CD4-positive, alpha-beta T cell treated with Interleukin-2 at 100 ng/mL for 4 hours (primary cell): ENCODE measurements at places on chromosomes 6 and 20.

GRCh38 chr6:45721665-45722064, 294.0 kb downstream of the CLIC5 start:
- no peak for DNase-seq

DNA sequence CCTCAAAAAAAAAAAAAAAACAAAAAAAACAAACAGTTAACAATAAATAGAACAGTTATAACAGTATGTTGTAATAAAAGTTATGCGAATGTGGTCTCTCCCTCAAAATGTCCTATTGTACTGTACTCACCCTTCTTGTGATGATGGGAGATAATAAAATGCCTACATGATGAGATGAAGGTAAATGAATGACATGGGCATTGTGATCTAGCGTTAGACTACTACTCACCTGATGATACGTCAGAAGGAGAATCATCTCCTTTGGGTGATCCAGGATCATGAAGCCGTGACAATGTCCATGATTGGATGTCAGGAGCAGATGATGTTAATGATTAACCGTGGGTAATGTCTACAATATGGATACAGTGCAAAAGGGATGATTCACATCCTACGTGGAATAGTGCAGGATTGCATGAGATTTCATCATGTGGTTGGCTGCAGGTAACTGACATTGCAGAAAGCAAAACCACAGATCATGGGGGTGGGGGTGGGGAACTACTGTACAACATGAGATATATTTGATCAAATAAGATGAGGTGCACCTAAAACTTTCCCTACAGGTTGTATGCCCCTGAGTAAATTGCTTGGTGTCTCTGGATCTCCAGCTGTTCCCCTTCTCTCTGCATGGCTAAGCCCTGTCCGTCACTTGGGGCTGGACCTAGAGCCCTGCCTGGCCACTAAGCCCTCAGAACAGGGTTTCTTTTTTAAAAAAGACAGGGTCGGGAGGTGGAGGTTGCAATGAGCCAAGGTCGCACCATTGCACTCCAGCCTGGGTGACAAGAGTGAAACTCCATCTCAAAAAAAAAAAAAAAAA, 6.2 kb upstream of the RBCK1 start:
- DNase-seq: no peak

- DNase-seq: no peak
Observed at GRCh38 chr20:57480444-57481160, 44.3 kb downstream of the CTCFL start.

DNA sequence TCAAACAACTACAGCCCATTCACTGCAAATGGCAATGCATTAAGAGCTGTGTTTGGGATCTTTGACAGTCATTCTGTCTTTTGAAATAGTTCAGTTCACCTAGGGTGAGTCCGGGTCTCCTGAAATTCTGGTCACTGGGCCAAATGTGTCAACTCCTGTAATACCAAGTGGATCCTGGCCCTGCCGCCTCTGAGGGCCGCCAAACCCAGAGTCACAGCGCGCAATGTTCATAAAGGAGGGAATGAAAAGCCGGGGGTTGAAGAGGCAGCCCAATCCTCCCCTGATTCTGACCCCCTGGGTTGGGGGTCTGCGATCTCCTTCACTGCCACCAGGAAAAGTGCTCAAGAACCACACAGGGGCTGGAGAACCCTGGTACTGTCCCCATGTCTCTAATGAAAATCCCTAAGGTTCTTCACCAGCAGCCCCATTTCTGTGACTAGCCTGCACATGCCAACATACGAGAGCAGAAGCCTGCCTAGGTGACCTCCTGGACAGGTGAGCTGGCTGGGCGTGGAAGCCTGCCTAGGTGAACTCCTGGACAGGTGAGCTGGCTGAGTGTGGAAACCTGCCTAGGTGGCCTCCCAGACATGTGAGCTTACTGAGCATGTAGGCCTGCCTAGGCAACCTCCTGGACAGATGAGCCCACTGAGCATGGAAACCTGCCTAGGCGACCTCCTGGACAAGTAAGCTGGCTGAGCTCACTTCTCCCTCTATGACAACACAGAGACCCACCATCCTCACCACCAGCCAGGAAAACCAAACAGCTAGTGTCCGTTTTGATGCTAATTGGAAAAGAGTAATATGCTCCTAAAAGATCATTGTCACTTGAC, 16.1 kb upstream of the APMAP start:
- no peak for DNase-seq

- DNase-seq: no peak
Observed at GRCh38 chr6:2791450-2791974, 26.3 kb downstream of the WRNIP1 start.

DNA sequence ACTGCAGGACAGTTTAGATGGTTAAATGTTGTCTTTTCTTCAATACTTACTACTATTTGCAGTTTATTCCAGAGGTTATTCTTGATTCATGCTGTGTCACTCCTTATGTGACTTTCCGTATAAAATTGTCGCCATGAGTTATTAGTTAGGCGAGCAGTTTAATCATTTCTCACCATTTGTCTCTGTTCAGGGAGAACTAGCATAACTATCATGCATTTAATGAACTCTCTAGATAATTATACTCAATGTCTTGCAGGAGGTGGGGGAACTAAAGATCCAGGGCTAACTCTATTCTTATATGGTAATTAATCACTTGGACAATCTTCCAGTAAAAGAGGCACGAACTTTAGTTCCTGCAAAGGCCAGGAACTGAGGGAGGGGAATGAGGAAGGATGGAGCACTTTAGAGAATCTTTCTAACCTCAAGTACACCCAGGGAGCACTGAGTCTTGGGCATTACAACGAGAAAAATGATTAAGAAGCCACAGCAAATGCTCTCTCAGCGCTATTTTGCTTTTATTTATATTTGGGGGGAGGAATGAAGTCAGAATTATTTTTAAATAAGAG, 58.3 kb downstream of the IYD start:
- DNase-seq: no peak

GRCh38 chr20:49446808-49447207, 35.7 kb downstream of the KCNB1 start:
- DNase-seq: no peak

DNA sequence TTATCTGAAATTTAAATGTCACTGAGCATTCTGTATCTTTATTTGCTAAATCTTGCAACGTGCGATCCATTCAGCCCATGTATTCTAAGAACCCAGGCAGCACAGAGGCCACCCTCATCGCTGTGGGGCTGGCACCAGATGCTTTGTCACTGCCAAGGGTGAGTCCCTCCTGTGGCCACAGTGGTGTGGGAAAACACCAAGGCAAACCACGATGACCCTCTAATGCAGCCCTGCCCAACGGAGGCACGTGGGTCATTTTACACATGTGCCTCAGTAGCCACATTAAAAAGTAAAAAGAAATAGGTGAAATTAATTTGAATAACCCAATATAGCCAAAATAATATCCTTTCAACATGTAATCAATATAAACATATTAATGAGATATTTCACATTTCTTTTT, 221.7 kb downstream of the UNC5CL start:
- no peak for DNase-seq

DNA sequence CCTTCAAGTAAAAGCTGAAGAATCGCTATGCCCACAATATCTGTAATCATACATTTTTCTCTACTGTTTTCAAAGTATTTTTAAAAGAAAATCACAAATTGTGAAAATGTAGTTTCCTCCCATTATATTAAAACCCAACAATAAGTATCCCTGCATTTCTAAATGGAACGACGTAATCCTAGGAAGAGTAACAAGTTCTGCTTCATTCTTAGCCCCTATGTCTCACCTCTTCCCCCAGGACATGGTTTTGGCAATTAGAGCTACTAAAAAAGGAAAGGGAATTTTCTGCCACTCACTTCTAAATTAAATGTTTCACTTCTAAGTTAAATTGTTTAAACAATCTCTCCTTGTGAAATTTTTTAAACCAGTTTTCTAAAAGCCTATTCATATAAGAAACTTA, 47.4 kb downstream of the TBPL1 start:
- DNase-seq: no peak

DNA sequence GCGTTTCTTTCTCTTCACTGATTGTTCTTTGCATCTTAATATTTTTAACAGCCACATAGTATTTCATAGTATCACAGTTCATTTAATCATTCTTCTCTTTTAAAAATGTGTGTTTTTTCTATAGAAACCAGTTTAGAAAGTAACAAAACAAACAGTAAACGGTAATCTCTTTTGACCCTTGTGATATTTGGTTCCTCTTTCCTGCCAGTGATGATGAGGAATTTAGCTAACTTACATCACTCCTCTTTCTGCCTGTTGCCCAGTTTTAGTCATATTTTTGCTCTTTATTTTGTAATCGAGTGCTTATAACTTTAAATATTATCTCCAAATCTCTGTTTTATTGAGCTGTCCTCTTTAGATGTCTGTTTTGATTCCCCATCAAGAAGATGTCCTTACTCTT, 38.1 kb upstream of the ZBTB24 start:
- no peak for DNase-seq

- peak; percentile 39 for DNase-seq
Observed at GRCh38 chr6:36979347-36979742, 6.7 kb downstream of the MTCH1 start.

- no peak for DNase-seq
Observed at GRCh38 chr20:50305636-50306477, 115.2 kb downstream of the CEBPB start.

DNA sequence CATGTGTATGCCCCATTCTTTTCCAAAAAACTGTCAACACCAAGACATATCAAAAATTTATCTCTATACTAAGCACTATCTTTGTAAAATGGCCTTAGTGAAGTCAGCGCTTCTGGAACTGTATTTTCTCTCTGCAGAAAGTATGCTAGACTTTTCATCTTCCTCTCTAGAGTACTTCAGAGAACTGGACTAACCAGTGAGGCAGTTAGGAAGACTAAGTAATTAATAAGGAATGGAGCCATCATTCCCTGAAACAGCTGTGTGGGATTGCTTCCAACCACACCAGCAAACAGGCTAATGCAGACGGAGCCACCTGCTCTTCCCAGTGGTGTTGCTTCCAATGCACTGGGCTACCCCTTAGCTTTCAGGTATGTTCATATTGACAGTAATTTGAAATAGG, 169.1 kb upstream of the FUT9 start:
- no peak for DNase-seq

DNA sequence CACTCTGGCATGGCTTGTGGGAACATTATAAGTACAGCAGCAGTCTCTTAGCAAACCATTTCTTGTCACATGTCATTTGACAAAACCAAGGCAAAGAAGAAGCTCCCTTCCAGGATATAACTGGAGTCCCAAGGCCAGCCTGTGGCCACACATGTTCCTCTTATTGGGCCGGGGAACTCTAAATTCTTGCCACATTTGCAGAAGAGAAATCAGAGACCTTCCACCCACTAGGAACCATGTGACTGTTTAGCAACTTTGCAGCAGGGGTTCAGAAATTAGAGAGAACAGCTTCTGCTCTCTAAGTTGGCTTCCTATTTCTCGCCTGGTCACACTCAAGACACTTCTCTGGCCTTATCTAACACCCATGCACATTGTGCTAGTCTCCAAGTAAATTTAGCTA, 20.4 kb upstream of the MEP1A start:
- peak; percentile 1 for DNase-seq

DNA sequence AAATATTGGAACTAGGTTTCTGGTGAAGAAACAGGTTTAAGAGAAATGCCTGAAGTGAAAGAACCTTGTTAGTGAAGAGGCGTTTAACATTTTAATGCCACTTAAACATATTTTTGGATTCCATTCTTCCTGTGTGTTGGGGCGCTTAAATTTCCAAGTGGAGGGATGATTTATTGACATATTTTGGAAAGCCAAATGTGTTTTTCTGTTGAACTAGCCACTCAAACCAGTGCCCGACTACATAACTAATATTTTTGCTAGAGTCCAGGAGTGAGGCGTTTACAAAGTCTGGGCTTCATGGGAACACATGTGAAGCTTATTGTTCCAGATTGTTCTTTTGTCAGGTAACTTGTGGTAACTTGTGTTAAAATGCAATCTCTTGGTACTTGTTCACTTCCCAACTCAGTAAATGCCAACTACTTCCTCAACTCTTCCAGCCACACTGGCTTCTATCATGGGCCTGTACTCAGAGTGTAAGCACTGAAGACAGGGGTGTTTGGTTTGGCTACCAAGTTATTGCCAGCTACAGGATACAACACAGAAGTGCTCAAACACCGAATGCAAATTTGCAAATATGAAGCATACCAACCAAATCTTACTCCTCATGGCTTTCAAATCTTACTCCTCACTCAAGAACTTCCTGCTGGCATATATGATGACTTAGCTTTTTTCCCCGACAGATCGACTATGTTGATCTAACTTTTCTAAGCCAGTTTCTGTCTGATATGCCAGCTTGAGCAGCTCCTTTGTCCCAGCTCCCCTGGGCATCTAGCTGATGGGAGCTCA, 2.0 kb upstream of the ZNFX1 start:
- DNase-seq: no peak
